CD4-positive, alpha-beta T cell treated with Interleukin-10 for 1 hour (primary cell): ENCODE measurements at places on chromosomes 12 and 14.

DNA sequence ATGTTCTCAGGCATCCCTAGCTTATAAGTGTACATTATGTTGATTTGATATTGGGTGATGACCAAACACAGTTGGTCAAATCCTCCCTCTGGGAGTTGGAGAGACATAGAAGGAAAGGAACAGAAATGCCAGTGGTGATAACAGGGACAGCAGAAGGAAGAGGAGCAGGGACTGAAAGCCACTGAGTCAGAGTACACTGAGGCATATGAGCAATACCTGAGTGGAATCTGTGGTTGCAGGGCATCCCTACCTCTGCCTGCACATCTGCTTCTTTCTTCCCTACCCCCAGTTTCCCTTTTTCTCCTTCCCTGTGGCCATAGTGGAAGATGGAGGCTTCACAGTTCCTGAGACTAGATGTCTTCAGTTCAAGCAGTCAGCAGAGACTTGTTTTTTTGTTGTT lies 44.9 kb downstream of the BICD1 start:
- DNase-seq: no peak

DNA sequence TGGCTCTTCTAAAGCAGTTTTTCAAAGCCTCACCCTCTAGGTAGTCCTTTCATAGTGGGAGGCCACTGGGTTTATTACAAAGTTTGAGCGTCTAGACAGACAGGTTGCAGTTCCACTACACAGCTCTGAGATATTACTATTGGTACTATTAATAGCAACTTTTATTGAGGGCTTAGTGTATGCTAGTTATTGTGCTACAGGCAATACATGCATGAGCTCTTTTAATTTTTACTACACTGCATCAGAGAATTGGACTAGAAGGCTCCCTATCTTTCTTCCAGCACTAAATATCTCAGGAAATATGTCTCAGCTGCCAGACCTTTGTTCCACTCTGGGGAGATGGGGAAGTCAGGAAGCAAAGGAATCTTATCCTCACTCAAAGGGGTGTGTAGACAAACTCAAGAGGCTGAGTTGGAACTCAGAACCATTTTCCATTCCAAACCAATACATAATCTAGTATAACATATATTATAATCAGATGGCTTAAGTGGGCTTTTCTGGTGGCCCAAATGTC lies 161.8 kb upstream of the SLC38A2 start:
- DNase-seq: no peak

DNA sequence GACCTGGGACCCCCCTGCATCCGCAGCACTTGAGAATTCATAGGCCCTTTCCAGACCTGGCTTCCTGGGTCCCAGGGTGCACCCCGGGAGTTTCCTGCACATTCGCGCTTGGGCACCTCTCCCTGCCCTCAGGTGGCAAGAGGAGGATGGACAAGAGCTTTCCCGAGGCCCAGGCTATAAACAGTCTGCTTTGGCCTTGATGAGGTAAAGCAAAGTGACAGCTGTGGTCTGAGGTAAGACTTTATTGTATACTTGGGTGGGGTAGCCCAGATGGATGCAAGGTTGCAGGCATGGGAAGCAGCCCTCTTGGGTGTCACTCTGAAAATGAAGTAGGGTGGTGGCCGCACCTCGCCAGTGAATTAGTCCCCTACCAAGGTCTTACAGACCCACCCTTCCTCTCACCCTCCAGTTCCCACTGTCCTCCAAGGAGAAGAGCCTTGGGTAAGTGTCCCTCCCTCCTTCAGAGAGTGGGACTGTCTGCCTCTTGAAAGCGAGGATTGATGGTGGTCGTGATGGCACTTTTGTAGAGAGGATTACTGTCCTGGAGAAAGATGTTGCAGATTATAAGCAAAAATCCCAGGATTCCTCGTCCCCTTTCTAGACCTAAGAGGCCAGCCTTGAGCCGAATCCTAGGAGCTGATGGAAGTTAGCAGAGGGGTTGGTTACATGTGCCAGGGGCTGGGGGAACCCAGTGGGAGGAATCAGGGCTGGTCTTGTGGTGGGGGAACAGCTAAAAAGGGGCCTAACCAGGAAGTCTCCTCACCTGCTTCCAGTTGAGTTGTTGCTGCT lies 10.6 kb upstream of the CSAD start:
- DNase-seq: no peak

DNA sequence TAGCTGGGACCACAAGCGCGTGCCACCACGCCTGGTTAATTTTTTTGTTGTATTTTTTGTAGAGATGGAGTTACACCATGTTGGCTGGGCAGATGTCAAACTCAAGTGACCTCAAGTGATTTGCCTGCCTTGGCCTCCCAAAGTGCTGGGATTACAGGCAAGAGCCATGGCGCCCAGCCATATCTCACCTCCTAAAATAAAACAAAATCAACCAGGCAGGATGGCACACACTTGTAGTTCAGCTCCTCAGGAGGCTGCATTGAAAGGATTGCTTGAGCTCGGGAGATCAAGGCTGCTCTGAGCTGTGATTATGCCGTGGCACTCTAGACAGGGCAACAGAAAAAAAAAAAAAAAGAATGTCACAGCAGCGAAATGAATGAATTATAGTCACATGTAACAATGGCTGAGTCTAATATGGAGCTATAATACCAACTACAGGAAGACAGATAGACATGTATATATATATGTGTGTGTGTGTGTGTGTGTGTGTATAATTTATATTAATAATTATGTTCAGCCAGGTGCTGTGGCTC lies 19.3 kb upstream of the TMEM120B start:
- no peak for DNase-seq

- DNase-seq: no peak
Observed at GRCh38 chr14:74985028-74985310, 17.8 kb upstream of the EIF2B2 start.
